ENCODE measurements at places on chromosomes 2 and 18. TPM values are rescaled to one million over a fixed set of nuclear protein-coding genes. Genes with fewer than 3 reads are reported as not detected.

The FOSL2 gene
- 39.0 TPM for total RNA-seq

The ABCG8 gene
- total RNA-seq: not detected

The GPR75 gene
- 1.6 TPM for total RNA-seq

The WDR33 gene
- 21.2 TPM for total RNA-seq

The PROKR1 gene
- not detected for total RNA-seq

The GATA6 gene
- 2.9 TPM for total RNA-seq

The NETO1 gene
- total RNA-seq: not detected

The TUBA3E gene
- total RNA-seq: not detected

The BMP10 gene
- total RNA-seq: not detected

The SAG gene
- not detected for total RNA-seq

The IL18RAP gene
- total RNA-seq: not detected

The MAPRE2 gene
- total RNA-seq: 13.9 TPM

The LRP1B gene
- total RNA-seq: not detected

The PLEKHM3 gene
- 3.4 TPM for total RNA-seq

The PSTPIP2 gene
- 0.23 TPM for total RNA-seq

The SATB2 gene
- 3.7 TPM for total RNA-seq

The HOXD11 gene
- 7.8 TPM for total RNA-seq

The PRKD3 gene
- total RNA-seq: 7.1 TPM

The CABYR gene
- total RNA-seq: 12.5 TPM

The CHRNG gene
- total RNA-seq: not detected

The NEU4 gene
- total RNA-seq: 0.14 TPM

The CIB4 gene
- 0.28 TPM for total RNA-seq

The ADAM17 gene
- 38.9 TPM for total RNA-seq

The DNAJC5G gene
- not detected for total RNA-seq

The TUBB6 gene
- 196 TPM for total RNA-seq

The RBFA gene
- total RNA-seq: 30.4 TPM

The POTEI gene
- total RNA-seq: not detected

The SP5 gene
- total RNA-seq: not detected

The DSG4 gene
- not detected for total RNA-seq

The EFEMP1 gene
- 40.9 TPM for total RNA-seq

The ALKAL2 gene
- total RNA-seq: not detected

All from A549 treated with RU486 at 1 μM for 4 hours (cell line).